ENCODE measurements at places on chromosomes 3 and 15. TPM values are rescaled to one million over a fixed set of nuclear protein-coding genes. Genes with fewer than 3 reads are reported as not detected.

The GCNT3 gene
- total RNA-seq: 0.39 TPM

The VILL gene
- 5.1 TPM for total RNA-seq

The PARL gene
- total RNA-seq: 32.0 TPM

The FETUB gene
- total RNA-seq: not detected

The PLCB2 gene
- total RNA-seq: 0.73 TPM

The P2RY12 gene
- 0.37 TPM for total RNA-seq

The SLC6A11 gene
- total RNA-seq: not detected

The GXYLT2 gene
- 32.6 TPM for total RNA-seq

The NEO1 gene
- total RNA-seq: 11.8 TPM

The SSUH2 gene
- 0.37 TPM for total RNA-seq

The SHF gene
- 0.78 TPM for total RNA-seq

The EHHADH gene
- 3.1 TPM for total RNA-seq

The TEX55 gene
- total RNA-seq: not detected

The EXD1 gene
- total RNA-seq: not detected

The KIF9 gene
- total RNA-seq: 3.7 TPM
